Activated naive CD8-positive, alpha-beta T cell treated with anti-CD3 and anti-CD28 coated beads, Interleukin-2, amount 50 U/mL, for 24 hours (primary cell): ENCODE measurements at places on chromosomes 13 and 19.

GRCh38 chr19:4338441-4339355, at the start of gene STAP2:
STAP2 (minus strand) TSS chr19:4338827; CDS start chr19:4338753, 74 bp downstream.
- peak; percentile 53 for DNase-seq
- peaks cover 10% of the 10 kb centered on the region for H3K36me3 ChIP-seq
- H3K27me3 ChIP-seq, result peaks cover 2% of the 10 kb centered on the region
- H3K27ac ChIP-seq, result peak within 1 kb of the TSS; percentile 97
- peaks cover 27% of the 10 kb centered on the region for H3K4me1 ChIP-seq

- no peaks in the 10 kb centered on the region for H3K27me3 ChIP-seq
- no peak for DNase-seq
- H3K4me1 ChIP-seq, result no peaks in the 10 kb centered on the region
- H3K27ac ChIP-seq, result no peak overlapping the region
These were observed 721.8 kb downstream of the PCDH9 start for GRCh38 chr13:66508153-66508909.

- H3K4me1 ChIP-seq, result peaks cover 10% of the 10 kb centered on the region
- peaks cover 3% of the 10 kb centered on the region for H3K36me3 ChIP-seq
- DNase-seq, result no peak
- no peak overlapping the region for H3K4me3 ChIP-seq
- peaks cover 39% of the 10 kb centered on the region for H3K27me3 ChIP-seq
- no peak overlapping the region for H3K27ac ChIP-seq
These were observed 4.5 kb upstream of the OLFM2 start for GRCh38 chr19:9940778-9941177.

GRCh38 chr19:2338055-2338615, 9.7 kb downstream of the SPPL2B start:
- H3K4me1 ChIP-seq, result peaks cover 10% of the 10 kb centered on the region
- H3K27me3 ChIP-seq, result no peaks in the 10 kb centered on the region
- no peak overlapping the region for H3K27ac ChIP-seq
- H3K4me3 ChIP-seq, result no peak overlapping the region

DNA sequence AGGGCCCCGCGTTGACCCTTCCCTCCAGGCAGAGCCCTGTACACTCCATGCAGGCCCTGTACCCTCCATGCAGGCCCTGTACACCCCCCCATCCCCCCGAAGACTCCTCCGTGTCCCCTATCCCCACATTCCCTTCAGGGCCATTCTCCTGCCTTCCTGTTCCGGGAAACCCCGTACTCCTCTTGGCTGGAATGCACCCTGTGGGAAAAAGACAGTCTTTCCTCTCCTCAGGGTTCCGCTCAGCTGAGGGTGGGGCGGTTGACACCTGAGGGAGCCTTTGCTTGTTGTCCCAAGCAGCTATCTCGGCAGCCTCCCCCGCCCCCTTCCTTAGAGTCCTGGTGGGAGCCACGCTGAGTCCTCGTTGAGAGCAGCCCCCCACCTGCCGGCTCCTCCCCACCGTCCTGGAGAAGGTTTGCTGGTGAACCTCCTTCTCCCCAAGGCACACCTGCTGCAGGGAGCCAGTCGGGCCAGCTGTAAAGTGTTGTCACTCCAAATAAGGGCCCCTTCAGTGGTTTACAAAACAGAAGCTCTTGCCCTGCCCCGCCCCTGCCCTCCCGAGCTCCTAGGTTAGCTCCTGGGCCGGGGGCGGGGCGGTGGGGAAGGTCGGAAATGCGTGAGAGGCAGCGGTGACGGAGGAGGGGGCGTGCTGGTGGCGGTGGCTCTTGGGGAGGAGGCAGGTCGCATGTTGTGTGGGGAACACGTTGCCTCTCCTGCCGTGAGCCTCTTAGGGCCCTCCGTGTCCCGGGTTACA, 1.5 kb downstream of the GNA11 start:
- peak overlapping the region; percentile 72 for H3K4me3 ChIP-seq
- no peaks in the 10 kb centered on the region for H3K36me3 ChIP-seq
- H3K4me1 ChIP-seq, result peaks cover 20% of the 10 kb centered on the region
- DNase-seq, result peak; percentile 58
- no peak overlapping the region for H3K27ac ChIP-seq

DNA sequence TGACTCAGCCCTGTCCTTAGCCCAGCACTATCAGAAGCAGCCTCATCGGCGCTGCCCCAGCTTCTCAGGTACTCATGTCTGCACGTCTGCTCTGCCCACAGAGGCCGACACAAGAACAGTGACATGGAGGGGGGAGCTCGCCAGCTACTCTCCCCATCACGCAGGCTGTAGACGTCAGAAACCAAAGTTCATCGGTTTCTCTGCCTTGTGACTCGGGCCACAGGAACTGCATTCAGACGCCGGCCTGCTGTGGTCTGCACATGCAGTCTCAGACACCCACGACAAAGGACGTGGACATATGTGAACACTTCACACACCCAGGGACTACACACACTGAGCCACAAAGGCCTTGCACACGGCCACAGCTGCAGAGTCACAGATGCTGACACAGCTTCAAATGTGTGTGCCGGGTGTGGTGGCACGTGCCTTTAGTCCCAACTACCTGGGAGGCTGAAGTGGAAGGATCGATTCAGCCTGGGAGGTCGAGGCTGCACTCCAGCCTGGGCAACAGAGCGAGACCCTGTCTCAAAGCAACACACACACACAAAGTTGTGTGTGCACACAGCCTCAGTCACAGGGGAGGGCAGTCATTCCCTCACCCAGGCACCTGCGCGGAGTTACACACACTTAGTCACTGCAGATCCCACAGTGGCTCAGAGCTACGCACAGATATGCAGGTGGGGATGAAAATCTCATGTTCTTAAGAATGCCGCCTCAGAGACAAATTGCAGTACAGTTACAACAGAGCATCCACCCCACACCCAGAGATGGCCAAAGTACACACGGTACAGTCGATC, 4.9 kb upstream of the ZFP36 start:
- H3K36me3 ChIP-seq, result peaks cover 6% of the 10 kb centered on the region
- peak; percentile 85 for DNase-seq
- H3K4me1 ChIP-seq, result peaks cover 85% of the 10 kb centered on the region
- H3K27me3 ChIP-seq, result no peaks in the 10 kb centered on the region
- peak overlapping the region; percentile 70 for H3K4me3 ChIP-seq
- peak overlapping the region; percentile 96 for H3K27ac ChIP-seq

DNA sequence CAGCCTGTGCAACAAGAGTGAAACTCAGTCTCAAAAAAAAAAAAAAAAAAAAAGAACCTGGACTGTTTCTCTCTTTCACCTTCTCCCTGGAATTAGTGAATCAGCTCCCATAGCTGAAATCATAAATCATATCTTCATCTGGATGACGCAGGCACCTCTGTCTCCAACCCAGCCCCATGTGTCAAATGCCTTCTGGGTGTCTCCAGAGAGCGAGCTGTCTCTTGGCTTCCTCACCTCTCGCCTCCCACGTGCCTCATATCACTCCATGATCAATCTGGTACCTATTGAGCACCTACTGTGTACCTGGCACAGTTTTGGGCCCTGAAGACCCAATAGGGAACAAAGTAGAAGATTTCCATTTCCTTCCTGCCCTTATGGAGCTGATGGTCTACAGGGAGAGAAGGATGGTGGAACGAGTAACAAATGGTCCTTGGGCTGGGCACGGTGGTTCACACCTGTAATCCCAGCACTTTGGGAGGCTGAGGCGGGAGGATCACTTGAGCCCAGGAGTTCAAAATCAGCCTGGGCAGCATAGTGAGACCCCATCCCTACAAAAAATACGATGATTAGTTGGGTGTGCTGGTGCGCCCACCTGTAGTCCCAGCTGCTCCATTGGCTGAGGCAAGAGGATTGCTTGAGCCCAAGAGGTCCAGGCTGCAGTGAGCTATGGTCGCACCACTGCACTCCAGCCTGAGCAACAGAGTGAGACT, 2.5 kb downstream of the HSD11B1L start:
- H3K4me1 ChIP-seq, result peaks cover 26% of the 10 kb centered on the region
- H3K4me3 ChIP-seq, result no peak overlapping the region
- H3K27me3 ChIP-seq, result peaks cover 4% of the 10 kb centered on the region

GRCh38 chr13:113785051-113786010, 26.3 kb downstream of the TMEM255B start:
- H3K4me1 ChIP-seq, result peaks cover 4% of the 10 kb centered on the region
- H3K4me3 ChIP-seq, result no peak overlapping the region
- H3K27ac ChIP-seq, result no peak overlapping the region
- DNase-seq, result peak; percentile 36
- no peaks in the 10 kb centered on the region for H3K36me3 ChIP-seq
- H3K27me3 ChIP-seq, result peaks cover 12% of the 10 kb centered on the region

GRCh38 chr19:29193155-29193554, 19.8 kb downstream of the UQCRFS1 start:
- no peaks in the 10 kb centered on the region for H3K27me3 ChIP-seq
- H3K36me3 ChIP-seq, result no peaks in the 10 kb centered on the region
- no peak overlapping the region for H3K27ac ChIP-seq

DNA sequence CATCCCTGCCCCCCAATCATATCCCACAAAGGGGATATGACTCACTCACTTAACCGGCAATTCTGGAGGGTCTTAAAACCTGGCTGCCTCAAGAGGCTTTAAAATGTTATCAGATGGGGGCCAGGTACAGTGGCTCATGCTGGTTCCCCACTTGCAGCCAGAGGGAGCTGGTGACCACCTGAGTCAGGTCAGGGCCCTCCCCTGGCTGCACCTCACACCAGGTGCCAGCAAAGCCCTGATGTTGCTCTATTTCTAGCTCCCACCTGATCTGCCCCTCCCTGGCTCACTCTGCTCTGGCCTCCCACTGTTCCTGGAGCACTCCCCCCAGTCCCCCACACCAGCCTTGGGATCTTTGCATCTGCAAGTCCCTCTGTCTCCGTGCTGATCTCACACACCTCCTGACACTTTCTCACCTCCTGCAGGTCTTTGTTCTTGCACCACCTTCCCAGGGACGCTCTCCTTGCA, 14.2 kb downstream of the HPN start:
- DNase-seq, result no peak
- no peaks in the 10 kb centered on the region for H3K4me1 ChIP-seq
- no peak overlapping the region for H3K4me3 ChIP-seq
- H3K27me3 ChIP-seq, result peaks cover 4% of the 10 kb centered on the region
- H3K27ac ChIP-seq, result no peak overlapping the region

- no peak overlapping the region for H3K4me3 ChIP-seq
- no peaks in the 10 kb centered on the region for H3K36me3 ChIP-seq
- DNase-seq, result no peak
- peaks cover 11% of the 10 kb centered on the region for H3K27me3 ChIP-seq
- no peaks in the 10 kb centered on the region for H3K4me1 ChIP-seq
- H3K27ac ChIP-seq, result no peak overlapping the region
These were observed 230.1 kb downstream of the KCTD12 start for GRCh38 chr13:76656056-76656455.

GRCh38 chr13:30802501-30802900, 67.2 kb downstream of the ALOX5AP start:
- no peak overlapping the region for H3K4me3 ChIP-seq
- H3K27ac ChIP-seq, result no peak overlapping the region
- no peaks in the 10 kb centered on the region for H3K27me3 ChIP-seq
- no peaks in the 10 kb centered on the region for H3K36me3 ChIP-seq

DNA sequence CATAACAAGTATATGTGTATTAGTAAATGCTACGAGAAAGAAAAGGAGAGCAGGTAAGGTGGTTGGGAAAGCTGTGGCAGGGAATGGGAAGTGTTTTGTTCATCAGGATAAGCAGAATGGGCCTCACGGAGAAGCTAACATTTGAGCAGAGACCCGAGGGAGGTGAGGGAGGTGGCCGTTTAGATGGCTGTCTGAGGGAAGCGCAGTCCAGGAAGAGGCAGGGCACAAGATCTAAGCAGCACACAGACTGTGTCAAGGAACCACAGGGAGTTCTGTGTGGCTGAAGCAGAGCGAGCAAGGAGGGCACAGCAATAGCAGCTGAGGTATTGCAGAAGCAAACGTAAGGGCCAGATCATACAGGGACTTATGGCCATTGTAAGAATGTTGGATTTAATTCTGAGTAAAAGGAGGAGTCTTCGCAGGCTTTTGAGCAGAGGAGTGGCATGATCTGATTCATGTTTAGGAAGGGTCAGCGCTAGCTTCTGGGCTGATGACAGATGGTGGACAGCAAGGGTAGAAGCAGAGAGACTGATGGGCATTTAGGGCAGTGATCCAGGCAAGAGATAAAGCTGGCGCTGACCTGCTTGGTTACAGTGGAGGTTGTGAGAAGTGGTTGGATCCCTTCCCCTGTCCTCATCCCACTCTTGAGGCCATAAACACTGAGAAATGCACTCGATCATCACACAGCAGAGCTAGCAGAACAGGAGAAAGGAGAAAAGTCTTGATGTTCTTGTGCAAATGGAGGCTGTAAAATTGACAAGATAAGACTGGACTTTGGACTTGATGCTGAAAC, 199.9 kb downstream of the LACC1 start:
- DNase-seq, result no peak
- no peak overlapping the region for H3K4me3 ChIP-seq
- no peak overlapping the region for H3K27ac ChIP-seq

- DNase-seq, result no peak
- no peaks in the 10 kb centered on the region for H3K4me1 ChIP-seq
- H3K4me3 ChIP-seq, result no peak overlapping the region
- no peak overlapping the region for H3K27ac ChIP-seq
- H3K36me3 ChIP-seq, result no peaks in the 10 kb centered on the region
These were observed 108.4 kb upstream of the NBEA start for GRCh38 chr13:34833562-34834182.

GRCh38 chr19:51458899-51459505, 748 bp upstream of the SIGLEC8 start:
- peaks cover 20% of the 10 kb centered on the region for H3K27me3 ChIP-seq
- H3K4me3 ChIP-seq, result no peak overlapping the region
- H3K27ac ChIP-seq, result no peak overlapping the region
- H3K36me3 ChIP-seq, result no peaks in the 10 kb centered on the region
- DNase-seq, result no peak
- peaks cover 16% of the 10 kb centered on the region for H3K4me1 ChIP-seq

DNA sequence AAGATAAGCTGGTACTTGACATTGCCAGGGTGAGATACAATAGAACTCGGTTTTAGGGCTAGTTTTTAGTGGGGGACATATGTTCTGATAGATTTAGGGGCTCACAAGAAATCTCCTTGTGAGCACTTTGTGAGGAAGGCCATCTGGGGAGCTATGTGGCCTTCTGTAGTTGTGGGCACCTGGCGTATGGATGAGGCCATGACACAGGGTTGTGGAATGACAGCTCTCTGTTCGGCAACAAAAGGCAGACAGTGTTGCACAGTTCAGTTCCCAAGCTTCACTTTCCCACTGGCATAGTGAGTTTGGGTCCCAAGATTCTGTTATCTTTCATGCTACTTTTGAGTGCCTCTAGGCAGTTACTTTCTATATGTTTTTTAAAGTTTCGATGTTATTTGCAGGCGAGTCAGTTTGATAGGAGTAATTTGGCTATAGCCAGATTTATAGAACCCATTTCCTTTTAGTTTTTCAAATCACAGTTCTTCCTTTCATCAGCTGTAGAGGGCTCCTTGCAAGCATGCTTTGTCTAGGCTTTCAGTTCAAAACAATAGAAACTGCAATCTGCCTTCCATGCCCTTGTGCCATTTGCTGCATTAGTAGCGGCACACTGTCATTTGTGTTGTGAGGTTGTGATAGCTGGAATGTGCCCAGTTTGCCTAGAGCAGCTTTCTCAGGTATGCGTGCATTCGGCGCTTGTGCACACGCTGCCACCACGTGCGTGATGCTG, 70.6 kb upstream of the TEX29 start:
- H3K36me3 ChIP-seq, result peaks cover 42% of the 10 kb centered on the region
- DNase-seq, result no peak
- H3K27ac ChIP-seq, result no peak overlapping the region
- H3K4me3 ChIP-seq, result no peak overlapping the region
- peaks cover 3% of the 10 kb centered on the region for H3K4me1 ChIP-seq
